MCF 10A (cell line): ENCODE measurements at places on chromosomes 16 and 17. TPM values are rescaled to one million over a fixed set of nuclear protein-coding genes. Genes with fewer than 3 reads are reported as not detected.

The CLUH gene
- 66.6 and 80.4 TPM in 2 replicates for total RNA-seq

The TERB1 gene
- total RNA-seq, result 0.26 and 0.69 TPM in 2 replicates

The VPS35L gene
- 50.2 and 55.5 TPM in 2 replicates for total RNA-seq

The ERAL1 gene
- 51.6 and 53.7 TPM in 2 replicates for total RNA-seq

The SP2 gene
- 11.9 and 15.1 TPM in 2 replicates for total RNA-seq

The GDPD1 gene
- 2.2 and 2.9 TPM in 2 replicates for total RNA-seq

The CDH8 gene
- total RNA-seq, result 0.22 and 0.42 TPM in 2 replicates

The NPIPB2 gene
- total RNA-seq, result 17.2 and 17.4 TPM in 2 replicates

The RUNDC3A gene
- total RNA-seq, result 0.28 and 1.0 TPM in 2 replicates

The SLC5A11 gene
- total RNA-seq, result not detected in 2 replicates

The G6PC1 gene
- not detected in 2 replicates for total RNA-seq

The GJC1 gene
- total RNA-seq, result 6.9 and 7.9 TPM in 2 replicates

The MYO15A gene
- total RNA-seq, result 0.20 and 1.1 TPM in 2 replicates
